ENCODE measurements at places on chromosomes 7 and 10.
A peak's percentile ranks its signal among the peaks of the same experiment; 100 is the strongest.

DNA sequence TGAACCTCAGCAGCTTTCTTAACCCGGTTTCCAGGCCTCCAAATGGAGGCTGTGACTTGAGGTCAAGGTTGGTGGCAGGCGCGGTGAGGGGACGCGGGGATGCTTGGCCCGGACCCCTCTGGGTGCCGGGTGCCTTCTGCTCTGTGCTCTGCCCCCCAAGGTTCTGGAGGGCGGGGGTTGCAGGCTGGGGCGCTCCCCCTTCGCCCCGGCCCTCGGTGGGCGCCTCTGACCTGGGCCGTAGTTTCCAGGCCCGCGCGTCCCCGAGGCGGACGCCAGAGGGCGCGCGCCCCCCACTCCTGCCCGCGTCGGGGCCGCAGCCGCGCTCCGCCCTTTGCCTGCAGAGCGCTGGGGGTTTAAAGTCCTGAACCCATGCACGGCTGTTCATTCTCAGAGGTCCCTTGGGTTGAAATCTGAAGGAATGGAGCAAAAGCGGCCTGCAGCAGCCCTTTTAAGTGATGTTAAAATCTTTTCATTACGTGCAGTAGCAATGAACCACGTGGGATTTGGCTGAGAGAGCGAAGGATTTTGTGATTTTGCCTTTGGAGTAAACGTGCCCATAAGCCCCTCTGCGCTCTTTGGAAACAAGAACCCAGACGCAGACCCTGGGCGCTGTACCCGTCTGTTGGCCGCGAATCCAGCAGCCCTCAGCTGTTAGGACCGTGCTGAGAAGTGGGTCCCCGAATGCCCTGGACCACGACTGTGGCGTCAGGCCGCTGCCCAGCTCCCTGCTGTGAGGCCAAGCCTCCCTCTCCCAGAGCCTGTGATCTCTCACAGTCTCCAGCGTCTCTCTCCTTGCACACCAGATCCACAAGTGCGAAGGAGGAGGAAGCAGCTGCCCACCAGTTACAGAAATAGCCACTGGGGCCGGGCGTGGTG, 135.0 kb downstream of the ACTR3B start:
- DNase-seq = no peak

GRCh38 chr10:86179153-86179524, 187.5 kb downstream of the GRID1 start:
- no peak for DNase-seq

DNA sequence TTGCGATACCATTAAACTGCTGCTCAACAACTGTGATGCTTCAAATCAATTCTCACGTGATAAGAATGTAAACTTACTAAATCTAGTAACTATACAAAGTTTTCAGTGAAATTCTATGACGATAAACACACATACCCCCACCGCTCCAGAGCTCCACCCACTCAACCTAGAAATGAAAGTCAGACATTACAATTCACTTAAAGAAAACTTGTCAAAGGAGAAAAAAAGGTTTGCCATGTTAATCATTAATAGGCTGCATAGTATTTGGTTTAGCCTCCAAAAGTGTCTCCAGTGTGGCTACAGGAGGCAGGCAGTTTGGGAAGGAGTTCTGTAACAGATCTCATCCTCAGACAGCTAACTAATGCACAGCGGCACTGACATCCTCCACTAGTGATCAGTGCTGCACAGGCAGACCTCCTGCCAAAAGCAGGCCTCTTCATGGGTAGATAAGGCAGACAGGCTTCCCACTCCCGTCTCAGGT, 3.1 kb downstream of the HERPUD2 start:
- DNase-seq = no peak

DNA sequence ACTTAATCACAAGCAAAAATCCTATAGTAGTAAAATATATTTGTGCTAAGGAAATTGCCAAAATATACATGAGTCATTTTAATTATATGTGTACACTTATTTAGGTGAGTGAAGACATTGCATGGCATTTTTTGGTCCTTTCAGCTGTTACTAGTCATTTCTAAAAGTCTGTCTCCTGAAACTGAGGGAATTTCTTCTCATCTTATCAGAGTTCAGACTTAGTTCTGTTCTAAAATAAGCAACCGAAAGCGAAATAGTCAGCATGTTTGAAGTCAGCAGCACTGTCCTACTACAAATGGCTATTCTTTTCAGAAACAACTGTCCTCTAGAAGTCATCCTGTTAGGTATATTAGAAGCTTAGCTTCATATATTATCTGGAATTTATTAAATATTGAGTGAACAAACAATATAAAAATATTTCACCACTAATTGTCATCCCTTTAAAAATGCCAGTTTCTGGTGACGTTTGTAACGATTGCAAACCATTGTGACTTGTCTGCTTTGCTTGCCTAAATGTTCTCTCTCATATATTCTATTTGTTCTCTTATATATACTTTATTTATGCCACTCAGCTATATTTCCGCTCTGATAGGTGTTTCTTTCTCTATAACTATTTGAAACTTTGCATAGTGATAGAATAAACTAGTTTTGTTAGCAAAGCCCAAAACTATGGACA, 227.4 kb upstream of the KAT6B start:
- no peak for DNase-seq

DNA sequence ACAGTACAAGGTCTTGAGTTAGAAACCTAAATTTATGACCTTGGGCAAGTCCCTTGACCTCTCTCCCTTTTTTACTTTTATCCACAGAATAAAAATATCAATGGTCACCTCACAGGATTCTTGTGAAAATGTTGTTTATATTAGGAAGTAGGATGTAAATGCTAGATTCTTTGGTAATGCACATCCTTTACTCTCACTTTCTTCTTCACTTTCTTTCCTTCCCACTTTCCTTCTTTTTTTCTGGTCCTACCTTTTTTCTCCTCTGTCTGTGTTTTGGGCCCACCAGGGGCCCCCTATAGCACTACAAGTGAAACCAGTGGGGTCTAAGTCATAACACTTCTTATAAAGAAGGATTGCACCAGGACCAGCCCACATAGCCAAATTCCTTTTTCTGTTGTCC, 12.1 kb downstream of the RPEL1 start:
- no peak for DNase-seq

- no peak for DNase-seq
These were observed 200.3 kb upstream of the ZWINT start for GRCh38 chr10:56561336-56561735.

DNA sequence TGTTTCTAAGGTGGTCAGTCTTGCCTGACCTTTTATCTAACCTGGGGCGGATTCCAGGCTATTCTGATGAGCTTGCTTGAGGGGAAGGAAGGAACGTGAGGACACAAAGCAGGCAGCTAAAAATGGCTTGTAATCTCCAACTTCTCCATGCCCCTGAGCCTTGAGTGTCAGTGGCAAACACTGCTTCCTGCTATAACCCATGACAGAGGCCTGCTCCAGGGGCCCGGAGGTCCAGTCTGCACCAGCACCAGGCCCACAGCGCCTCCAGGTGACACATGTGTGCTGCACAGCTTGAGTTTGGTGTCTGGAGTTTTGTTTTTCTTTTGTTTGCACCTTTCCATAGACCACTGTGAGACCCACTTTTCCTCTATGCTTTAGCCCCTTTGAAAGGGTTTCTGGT, 207.9 kb downstream of the PAXIP1 start:
- DNase-seq = no peak

GRCh38 chr7:38299275-38299931, 26.0 kb upstream of the TARP start:
- DNase-seq = no peak

DNA sequence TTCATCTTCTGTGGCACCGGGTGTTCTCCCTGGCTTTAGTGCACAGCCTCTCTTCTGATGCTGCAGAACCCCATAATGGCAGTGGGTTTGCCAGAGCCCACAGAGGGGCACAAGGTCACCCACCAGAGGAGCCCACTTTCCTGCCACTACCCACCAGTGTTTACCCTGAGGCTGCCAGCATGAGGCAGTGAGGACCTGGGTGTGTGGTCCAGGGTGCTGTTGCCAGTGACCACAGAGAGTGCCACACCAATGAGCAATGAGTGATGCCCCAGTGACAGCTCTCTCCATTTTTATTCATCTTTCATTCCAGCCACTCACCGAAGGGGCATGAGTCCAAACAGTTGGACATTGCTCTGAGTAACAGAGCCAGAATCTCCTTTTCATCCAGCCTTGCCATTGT, 34.8 kb downstream of the MTURN start:
- no peak for DNase-seq

- no peak for DNase-seq
These were observed 1081.6 kb downstream of the SORCS1 start for GRCh38 chr10:106082865-106083264.

DNA sequence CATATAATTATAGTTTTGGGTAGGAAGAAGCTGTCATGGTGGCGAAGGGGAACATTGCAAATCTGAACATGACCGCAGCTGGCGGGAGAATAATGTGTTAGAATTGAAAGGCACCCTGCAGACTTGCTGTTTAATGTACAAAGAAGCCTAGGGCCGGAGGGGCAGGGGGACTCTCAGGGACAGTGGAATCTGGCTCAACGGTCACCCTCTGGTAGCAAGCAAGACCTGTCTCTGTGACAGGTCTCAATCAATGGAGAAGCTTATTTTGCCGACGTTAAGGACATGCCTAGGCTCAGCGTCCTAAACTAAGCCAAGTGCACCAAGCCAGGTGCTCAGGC, 177.3 kb downstream of the NSUN6 start:
- no peak for DNase-seq

- peak; percentile 0 for DNase-seq
These were observed 3.6 kb downstream of the ZEB1 start for GRCh38 chr10:31322647-31323046.

- no peak for DNase-seq
These were observed 4.5 kb downstream of the GHRHR start for GRCh38 chr7:30968294-30968693.

GRCh38 chr7:2280424-2280823, 33.8 kb downstream of the SNX8 start:
- DNase-seq = no peak

GRCh38 chr10:81863771-81864170, 11.2 kb upstream of the NRG3 start:
- no peak for DNase-seq

GRCh38 chr10:5045095-5045494, 41.4 kb upstream of the AKR1C2 start:
- no peak for DNase-seq

GRCh38 chr10:97274828-97275227, 17.6 kb downstream of the ARHGAP19 start:
- no peak for DNase-seq

DNA sequence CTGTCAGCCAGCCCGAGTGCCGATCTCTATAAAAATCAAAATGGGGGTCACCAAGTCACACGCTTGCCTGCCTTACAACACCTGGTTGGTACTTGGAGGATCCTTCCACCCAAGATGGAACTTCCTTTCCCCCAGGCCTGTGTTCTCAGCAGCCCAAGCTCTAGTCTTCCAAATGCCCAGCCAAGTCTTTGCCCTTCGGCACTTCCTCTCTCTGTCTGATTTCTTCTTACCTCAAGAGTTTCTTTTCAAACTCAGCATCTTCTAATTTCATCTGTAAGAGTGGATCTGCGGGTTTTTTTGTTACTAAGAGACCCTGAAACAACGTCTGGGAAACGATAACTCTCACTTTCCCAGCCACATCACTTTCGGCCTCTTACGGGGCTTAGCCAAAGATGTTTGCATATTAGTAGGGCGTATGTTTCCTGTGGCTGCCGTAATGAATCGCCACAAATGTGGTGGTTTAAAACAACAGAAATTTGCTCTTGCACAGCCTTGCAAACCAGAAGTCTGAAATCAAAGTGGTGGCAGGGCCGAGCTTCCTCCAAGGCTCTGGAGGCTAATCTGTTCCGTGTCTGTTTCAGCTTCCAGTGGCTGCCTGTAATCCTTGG, 219.9 kb downstream of the TCF7L2 start:
- no peak for DNase-seq

GRCh38 chr7:47743965-47744591, 162.2 kb upstream of the TNS3 start:
- no peak for DNase-seq

- no peak for DNase-seq
These were observed 407.9 kb downstream of the NRG3 start for GRCh38 chr10:82282782-82283456.

DNA sequence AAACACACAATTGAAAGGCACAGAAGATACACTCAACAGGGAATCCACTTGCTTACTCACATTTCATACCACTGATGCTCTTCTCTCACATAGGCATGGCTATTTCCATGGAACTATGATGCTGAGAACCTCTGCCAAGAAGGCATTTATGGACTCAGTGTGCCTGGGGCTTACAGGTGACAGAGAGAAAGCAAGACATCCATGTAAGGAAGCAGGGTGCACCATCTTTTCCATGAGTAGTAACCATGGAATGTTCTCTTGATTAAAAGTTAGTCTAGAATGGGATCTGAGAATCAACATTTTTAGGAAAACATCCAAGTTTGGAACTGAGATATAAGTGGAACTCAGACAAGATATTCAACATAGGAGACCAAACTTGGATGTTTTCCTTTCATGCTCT, 52.5 kb upstream of the MACC1 start:
- DNase-seq = no peak

DNA sequence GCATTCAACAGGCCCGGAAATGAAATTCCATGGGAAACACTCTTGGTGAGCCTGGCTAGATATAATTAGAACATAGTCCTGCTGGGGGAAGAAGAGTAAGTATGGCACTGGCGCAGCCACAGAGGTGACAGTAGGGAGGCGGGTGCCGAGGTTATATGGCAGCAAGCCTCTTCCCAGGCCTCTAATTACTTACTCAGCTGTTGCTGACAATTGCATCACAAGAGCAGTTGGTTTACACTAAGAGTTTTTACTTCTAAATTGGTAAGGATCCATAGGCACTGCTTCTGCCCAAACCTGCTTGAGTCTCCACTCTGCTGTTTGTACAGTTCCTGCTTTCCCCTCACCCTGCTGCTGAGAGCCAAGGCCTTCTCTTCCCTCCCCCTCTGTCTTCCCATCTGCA, 93.3 kb upstream of the DUSP5 start:
- DNase-seq = no peak

GRCh38 chr7:1231214-1232102, 1.2 kb upstream of the UNCX start:
- no peak for DNase-seq

GRCh38 chr10:124511205-124512039, 49.8 kb downstream of the LHPP start:
- DNase-seq = no peak

GRCh38 chr7:17207220-17207619, 91.2 kb upstream of the AHR start:
- no peak for DNase-seq

- DNase-seq = no peak
These were observed 104.6 kb downstream of the HIPK2 start for GRCh38 chr7:139673230-139673629.

GRCh38 chr7:13991791-13992595, 2.5 kb upstream of the ETV1 start:
- no peak for DNase-seq

DNA sequence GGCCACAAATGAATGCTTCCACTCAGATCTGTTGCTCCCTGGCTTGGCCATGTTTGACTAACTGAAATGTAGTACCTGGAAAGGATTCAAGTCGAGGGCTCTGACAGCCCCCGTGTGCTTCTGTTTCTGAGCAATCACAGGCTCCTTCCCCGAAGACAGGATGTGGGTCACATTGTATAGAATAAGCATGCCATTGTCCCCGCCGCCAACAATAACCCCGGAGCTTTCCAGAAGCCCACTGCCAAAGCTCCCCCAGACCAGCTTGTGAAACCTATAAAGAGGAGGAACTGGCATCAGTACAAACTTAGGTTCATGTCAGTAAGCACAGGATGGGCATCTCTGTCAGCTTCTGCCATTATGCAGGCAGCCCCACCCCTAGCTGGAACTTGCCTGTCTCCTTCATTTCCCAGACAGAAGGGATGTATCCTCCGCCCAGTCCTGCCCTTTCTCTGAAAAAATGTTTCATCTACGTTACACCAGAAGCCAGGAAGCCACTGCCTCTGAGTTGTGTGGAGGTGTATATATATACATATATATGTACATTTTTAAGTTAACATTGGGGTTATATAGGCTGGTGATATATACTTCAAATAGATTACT, 10.3 kb downstream of the SEC31B start:
- no peak for DNase-seq

All from kidney glomerular epithelial cell (primary cell).